ENCODE measurements at places on chromosomes 6 and 20.
A peak's percentile ranks its signal among the peaks of the same experiment; 100 is the strongest.

DNA sequence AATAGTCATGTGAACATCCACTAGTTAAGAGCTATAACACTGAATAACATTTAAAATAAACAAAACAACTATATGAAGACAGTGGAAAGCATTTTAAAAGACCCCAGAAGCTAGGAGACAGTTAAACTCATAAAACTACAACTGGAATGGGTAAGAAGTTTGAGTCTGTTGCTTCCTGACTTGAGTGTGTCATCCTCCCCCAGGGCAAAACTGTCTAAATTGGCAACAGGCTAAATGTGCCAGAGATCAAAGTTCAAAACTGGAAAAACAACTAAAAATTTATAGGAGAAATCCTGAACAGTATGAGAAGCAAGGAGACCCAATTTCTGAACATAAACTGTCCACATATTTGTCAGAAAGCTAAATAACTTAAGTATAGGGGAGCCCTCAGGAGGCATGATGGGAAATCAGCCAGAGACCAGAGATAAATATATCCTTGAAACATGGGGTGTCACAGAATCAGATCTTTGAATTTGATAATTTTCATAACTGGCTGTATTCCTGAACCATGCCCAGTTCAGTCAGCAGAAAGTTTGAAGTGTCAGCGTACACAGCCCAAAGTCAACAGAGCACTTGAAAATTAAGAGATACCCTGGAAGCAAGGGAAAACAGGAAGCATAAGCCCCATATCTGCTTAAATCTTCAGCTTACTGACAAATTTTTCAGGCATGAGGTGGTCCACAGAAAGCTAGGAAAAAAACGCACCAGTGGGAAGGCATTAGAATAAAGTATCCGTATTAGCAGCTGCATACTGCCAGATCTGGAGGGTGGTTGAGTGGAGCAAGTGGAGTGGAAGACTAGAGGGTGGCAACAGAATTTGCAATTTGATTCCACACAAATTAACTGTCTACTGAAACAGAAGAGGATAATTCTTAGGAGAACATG is 516.1 kb upstream of the MAN1A1 start:
- no peaks in the 10 kb centered on the region for H3K4me1 ChIP-seq
- H3K36me3 ChIP-seq: no peaks in the 10 kb centered on the region
- H3K4me3 ChIP-seq: no peak overlapping the region
- DNase-seq: no peak
- no peak overlapping the region for H3K27ac ChIP-seq

- H3K4me1 ChIP-seq: no peaks in the 10 kb centered on the region
- no peak for DNase-seq
- no peak overlapping the region for H3K27ac ChIP-seq
- H3K4me3 ChIP-seq: no peak overlapping the region
- H3K27me3 ChIP-seq: no peaks in the 10 kb centered on the region
- H3K36me3 ChIP-seq: no peaks in the 10 kb centered on the region
Measured at GRCh38 chr20:52812231-52812847, 159.8 kb upstream of the TSHZ2 start.

DNA sequence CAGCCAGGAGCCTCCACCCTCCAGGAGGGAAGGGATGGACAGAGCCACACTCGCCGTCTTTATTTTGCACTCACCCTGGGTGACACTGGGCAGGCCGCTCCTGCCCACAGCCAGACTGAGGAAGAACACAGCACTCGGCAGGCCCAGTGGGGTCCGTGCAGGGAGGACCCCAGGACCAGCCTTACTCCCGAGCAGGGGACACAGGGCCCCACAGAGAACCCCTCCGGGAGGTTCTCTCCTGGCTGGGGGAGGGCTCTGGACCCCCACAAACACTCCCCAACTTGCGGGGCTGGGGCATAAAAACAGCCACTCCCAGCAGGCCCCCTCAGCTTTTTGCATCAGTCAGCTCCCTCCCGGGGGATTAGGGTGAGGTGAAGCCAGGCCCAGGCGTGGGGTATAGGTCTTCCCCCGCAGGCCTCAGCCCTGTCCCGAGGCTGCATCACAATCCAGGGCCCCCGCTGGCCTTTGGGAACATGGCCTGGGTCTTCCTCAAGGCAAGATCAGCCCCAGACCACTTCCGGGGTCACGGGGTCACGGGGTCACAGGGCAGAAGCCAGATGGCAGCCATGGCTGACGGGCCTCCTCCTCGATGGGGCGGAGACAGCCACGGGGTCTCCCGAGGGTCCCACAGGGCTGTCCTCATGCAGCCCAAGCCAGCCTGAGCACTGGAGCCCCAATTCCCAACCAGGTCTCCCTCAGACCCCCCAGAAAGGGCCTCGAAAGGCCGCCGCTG is 3.2 kb downstream of the TNFRSF6B start:
- no peaks in the 10 kb centered on the region for H3K27me3 ChIP-seq
- peak overlapping the region; percentile 91 for H3K27ac ChIP-seq
- no peak overlapping the region for H3K4me3 ChIP-seq
- peaks cover 2% of the 10 kb centered on the region for H3K36me3 ChIP-seq
- DNase-seq: no peak

- H3K4me3 ChIP-seq: no peak overlapping the region
- H3K4me1 ChIP-seq: peaks cover 17% of the 10 kb centered on the region
- H3K27ac ChIP-seq: no peak overlapping the region
- H3K27me3 ChIP-seq: no peaks in the 10 kb centered on the region
- no peaks in the 10 kb centered on the region for H3K36me3 ChIP-seq
Measured at GRCh38 chr6:131861381-131861780, 53.6 kb downstream of the ENPP1 start.

DNA sequence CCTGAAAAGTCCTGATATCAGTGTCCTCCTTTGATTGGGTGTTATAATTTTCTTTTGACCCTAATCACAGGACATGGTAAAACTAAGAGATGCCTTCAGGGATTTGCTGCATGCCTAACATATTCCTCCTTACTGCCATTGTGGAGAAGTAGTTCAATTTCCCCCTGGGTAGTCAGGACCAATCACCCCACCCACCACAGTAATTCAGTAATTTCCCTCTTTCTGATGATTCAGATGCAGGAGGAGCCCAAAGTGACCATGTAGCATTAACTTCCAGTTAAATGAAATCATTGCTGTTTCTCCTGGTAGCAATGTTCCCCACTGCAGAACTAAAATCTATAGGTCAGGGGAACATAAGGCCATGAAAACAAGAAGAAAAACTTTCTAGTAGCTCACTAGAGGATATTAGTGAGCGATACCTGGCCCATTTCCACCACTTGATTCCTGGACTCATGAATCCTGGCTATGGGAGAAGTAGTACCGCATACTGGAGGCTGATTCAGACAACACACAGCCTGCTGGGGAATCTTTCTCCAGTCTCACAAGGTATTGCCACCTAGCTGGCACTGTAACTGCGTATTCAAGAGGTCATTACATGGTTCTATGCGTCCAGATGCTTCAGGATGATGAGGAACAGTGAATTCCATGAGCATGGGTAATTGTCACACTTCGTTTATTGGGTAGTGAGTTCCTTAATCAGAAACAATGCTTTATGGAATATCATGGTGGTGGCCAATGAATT is 561.2 kb downstream of the HAO1 start:
- no peaks in the 10 kb centered on the region for H3K36me3 ChIP-seq
- no peak overlapping the region for H3K27ac ChIP-seq
- no peaks in the 10 kb centered on the region for H3K27me3 ChIP-seq
- H3K4me3 ChIP-seq: no peak overlapping the region
- H3K4me1 ChIP-seq: no peaks in the 10 kb centered on the region
- no peak for DNase-seq

DNA sequence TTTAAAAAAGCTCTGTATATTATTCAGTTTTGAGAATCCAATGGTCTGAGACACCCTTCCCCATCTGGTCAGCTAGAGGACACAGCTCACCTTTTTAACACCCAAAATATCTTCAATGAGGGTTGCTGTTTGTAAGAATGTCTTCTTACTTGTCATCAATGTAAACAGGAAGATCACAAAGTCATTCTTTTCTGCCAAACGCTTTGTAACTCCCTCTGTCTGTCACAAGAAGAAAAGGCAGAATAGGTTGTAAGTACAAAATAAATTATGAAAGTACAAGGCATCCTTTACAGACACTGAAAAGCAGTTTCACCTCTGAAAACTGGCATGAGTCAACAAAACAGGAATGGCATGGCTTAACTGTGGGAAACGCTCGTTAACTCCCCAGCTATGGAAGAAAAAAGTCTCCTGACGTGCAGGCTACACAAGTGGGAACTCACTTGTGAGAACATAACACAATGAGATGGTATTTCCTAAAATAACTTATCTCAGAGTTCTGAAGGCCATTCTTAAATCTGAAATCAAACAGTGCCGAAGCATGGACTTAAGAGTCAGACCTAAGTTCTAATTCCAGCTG is 42.7 kb downstream of the TRPC4AP start:
- H3K27me3 ChIP-seq: no peaks in the 10 kb centered on the region
- H3K27ac ChIP-seq: no peak overlapping the region
- H3K4me3 ChIP-seq: no peak overlapping the region
- peak; percentile 36 for DNase-seq

- no peaks in the 10 kb centered on the region for H3K27me3 ChIP-seq
- no peaks in the 10 kb centered on the region for H3K36me3 ChIP-seq
- H3K27ac ChIP-seq: no peak overlapping the region
- no peaks in the 10 kb centered on the region for H3K4me1 ChIP-seq
- H3K4me3 ChIP-seq: no peak overlapping the region
- DNase-seq: no peak
Measured at GRCh38 chr6:139271056-139271455, 20.7 kb downstream of the TXLNB start.

DNA sequence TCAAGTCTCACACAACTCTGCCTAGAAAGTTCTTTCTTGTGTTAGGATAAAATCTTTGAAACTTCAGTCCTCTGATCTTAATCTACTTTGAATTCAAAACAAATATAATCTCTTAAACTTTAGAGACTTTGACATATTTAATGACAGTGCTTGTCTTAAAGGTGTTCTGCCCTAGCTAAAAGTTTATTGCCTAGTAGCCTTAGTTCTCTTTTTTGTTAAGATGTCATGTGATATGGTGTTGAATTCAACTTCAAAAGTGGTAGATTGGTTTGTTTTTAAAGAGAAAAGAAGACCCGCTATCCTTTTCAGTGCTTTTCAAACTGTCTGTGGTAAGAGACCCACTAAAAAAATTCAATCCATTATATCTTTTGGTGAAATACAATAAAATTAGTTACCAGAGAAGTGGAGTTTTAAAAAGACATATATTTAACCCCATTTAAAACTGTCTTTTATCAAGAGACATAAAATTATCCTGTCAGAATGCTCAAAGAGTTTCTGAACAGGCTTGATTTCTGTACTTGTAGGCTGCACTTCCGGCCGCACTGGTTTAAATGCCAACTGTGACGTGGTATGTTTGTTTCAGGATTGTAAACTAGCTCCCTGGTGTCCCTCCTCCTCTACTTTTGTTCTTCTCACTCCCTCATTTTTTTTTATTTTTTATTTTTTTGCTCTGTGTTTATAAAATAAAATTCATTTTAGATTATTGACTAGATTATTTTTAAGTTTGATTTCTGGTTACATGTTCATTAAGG is 76.5 kb downstream of the QKI start:
- H3K27ac ChIP-seq: peak overlapping the region; percentile 10
- peak; percentile 63 for DNase-seq
- peaks cover 9% of the 10 kb centered on the region for H3K4me1 ChIP-seq
- no peak overlapping the region for H3K4me3 ChIP-seq

DNA sequence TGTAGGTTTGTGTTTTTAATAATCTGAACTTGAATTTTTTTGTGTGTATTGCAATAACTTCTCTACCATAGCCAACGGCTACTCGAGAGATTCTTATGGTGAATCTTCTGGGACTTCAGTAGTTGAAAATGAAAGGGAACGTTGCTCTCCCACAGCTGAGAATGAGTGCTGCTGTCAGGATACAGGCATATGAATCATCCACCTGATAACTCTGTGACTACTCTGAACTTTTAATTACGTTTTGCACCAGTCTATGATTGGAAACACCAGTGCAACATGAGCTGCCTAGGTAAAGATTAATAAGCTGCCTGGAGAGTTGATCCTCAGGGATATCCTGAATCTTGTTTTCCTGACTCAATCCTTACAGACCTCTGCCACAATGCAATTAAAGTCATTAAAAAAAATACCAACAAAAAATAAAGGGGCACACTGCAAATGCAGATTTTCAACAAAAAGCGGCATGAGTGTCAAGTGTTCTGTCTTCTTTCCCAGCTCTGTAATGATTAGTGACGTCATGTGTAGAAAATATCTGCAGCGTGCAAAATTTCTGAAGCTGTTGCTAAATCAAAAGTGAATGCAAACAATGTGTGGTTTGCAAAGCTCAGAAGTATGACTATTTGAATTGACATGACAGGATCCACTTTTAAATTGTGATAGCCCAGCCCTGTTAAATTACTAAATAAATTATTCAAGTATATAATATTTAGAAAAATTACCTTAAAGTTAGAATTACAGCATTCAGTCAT is 432.2 kb downstream of the HTR1B start:
- no peak overlapping the region for H3K27ac ChIP-seq
- H3K36me3 ChIP-seq: no peaks in the 10 kb centered on the region
- H3K4me1 ChIP-seq: no peaks in the 10 kb centered on the region
- H3K4me3 ChIP-seq: no peak overlapping the region

GRCh38 chr20:5606350-5606749 is 143.9 kb upstream of the SHLD1 start:
- no peaks in the 10 kb centered on the region for H3K27me3 ChIP-seq
- no peak overlapping the region for H3K4me3 ChIP-seq
- no peak overlapping the region for H3K27ac ChIP-seq
- no peaks in the 10 kb centered on the region for H3K36me3 ChIP-seq
- H3K4me1 ChIP-seq: peaks cover 17% of the 10 kb centered on the region

DNA sequence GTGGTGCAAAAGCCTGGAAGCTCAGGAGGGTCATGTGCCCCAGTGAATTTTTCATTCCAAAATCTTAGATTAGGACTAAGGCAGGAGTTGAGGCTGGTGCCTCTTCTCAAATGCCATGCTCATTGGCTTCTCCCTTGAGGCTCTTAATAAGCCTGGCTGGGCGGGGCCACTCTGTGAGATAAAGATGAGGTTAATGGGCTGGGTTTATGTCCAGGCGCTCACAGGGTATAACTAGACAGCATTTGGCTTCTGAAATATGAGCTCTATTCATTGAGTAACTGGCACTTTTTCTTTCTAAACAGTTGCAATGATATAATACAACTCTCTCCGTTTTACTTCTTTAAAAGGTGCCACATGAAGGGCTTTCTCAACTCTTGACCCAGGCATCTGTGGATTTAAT is 156.3 kb downstream of the SCML4 start:
- no peaks in the 10 kb centered on the region for H3K36me3 ChIP-seq
- no peak overlapping the region for H3K27ac ChIP-seq
- no peak for DNase-seq
- peaks cover 2% of the 10 kb centered on the region for H3K27me3 ChIP-seq
- no peak overlapping the region for H3K4me3 ChIP-seq
- peaks cover 24% of the 10 kb centered on the region for H3K4me1 ChIP-seq

DNA sequence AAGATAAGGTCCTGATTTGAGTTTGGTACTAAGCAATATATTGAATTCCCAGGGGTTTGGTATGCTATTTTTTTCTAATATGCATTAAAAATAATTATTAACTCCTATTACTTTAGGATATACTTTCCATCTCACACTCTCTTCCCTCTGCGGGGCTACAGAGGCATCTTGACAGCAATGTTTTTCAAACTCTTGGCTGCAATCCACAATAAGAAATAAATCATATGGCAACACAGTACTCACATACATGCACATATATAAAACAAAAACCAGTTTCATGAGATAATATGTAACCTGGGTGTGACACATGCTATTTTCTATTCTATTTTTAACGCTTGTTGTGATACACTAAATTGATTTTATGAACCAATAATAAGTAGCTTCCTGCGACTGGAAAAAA is 189.5 kb downstream of the UNC5CL start:
- H3K27me3 ChIP-seq: peaks cover 2% of the 10 kb centered on the region
- H3K36me3 ChIP-seq: no peaks in the 10 kb centered on the region
- no peak overlapping the region for H3K27ac ChIP-seq
- DNase-seq: no peak
- no peak overlapping the region for H3K4me3 ChIP-seq
